Vagina (tissue), 2 donors: ENCODE measurements at places on chromosomes 2 and 18.

GRCh38 chr18:76889091-76889699 lies 66.8 kb downstream of the ZNF236 start:
- DNase-seq: no peak

GRCh38 chr2:174577967-174578589 lies 19.5 kb downstream of the WIPF1 start:
- no peak for DNase-seq

- no peak for DNase-seq
Measured at GRCh38 chr2:15048000-15048399, 415.5 kb downstream of the LRATD1 start.

GRCh38 chr2:176094349-176094748 lies 1.8 kb downstream of the HOXD13 start:
- no peak for DNase-seq

DNA sequence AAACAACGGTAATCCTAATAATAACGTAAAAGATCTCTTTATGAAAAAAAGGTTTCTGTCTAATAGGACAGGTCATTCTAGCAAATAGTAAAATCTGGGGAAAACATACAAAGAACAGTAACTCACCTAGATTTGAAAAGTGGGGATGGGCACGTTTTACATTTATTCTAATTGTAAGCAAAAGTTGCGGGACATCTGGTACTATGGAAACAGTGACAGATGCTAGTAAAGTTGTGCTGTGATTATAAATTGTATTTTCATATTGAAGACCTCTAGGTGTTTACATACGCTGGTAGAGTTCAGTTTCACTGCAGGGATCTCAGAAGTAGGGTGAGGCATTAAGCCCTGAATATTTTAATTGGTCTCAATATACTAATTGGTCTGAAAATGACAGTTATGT lies 422.5 kb downstream of the DPP10 start:
- DNase-seq: no peak

DNA sequence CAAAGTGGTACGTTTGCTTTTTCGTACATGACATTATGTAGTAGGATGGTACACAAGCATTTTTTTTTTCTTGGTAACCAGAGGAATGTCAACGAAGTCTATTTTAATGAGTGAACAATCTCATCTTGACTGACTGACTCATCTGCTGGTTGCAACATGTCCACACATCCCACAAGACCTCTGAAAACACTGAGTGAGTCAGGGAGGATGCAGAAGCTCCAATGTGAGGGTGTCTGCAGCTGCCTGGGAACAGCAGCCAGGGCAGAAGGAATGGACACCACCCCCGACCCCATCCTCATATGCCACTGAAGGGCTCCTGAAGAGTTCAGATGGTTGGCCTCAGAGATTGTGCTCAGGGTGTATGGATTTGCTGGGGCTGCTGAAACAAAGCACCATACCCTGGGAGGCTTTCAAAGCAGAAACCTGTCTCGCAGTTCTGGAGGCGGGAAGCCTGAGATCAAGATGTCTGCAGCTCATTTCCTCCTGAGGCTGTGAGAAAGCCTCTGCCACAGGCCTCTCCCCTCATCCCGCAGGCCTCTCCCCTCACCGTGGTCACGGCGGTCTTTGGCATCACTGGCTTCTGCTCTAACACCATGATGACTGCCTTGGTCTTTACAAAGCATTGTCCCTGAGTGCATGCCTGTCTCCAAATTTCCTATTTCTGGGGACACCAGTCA lies 124.6 kb downstream of the LRATD1 start:
- no peak for DNase-seq

- no peak for DNase-seq
Measured at GRCh38 chr2:27832396-27832795, 57.8 kb downstream of the RBKS start.

- no peak for DNase-seq
Measured at GRCh38 chr2:181850936-181851560, 40.5 kb upstream of the ITPRID2 start.

GRCh38 chr2:216619411-216620393 lies 13.5 kb upstream of the IGFBP2 start:
- DNase-seq: no peak

GRCh38 chr2:238016526-238016925 lies 44.3 kb upstream of the SCLY start:
- DNase-seq: no peak
